ENCODE measurements at places on chromosomes 5 and 9.

- no peak for DNase-seq
Measured at GRCh38 chr5:174300118-174300940, 254.8 kb downstream of the NSG2 start.

DNA sequence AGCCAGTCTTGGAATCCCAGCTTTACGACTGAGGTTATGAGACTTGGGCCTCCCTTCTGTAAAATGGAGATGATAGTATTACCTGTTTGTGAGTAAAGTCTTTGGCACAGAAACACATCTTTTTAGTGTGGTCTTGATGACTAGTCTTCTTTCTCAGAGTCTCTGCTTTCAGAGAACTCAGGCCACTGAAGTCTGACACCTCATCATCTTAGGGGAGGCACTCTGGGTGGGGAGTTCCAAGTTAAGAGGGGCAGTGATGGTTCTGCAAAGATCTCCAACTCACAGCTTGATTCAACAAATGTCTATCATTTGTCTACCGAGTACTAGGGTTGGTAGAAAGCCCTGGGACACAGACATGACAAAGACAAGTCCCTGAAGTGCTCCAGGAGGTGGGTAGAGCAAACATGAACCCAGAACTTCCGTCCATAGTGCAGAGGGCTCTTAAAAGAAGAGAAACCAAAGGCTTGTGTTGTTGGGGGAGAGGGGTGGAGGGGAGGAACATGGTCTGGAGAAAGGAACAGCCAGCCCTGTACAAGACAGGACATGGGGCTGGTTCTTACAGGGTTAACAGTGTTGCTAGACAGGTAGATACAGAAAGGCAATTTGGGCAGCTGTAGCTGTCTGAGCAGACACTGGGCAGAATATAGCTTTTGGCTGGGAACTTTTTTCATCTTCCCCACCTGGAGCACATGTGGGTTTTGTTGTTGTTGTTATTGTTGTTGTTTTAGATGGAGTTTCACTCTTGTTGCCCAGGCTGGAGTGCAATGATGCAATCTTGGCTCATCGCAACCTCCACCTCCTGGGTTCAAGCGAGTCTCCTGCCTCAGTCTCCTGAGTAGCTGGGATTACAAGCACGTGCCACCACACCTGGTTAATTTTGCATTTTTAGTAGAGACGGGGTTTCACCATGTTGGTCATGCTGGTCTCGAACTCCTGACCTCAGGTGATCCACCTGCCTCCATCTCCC is 2.6 kb upstream of the CD14 start:
- no peak for DNase-seq

- no peak for DNase-seq
Measured at GRCh38 chr9:128421482-128421996, 882 bp downstream of the CERCAM start.

DNA sequence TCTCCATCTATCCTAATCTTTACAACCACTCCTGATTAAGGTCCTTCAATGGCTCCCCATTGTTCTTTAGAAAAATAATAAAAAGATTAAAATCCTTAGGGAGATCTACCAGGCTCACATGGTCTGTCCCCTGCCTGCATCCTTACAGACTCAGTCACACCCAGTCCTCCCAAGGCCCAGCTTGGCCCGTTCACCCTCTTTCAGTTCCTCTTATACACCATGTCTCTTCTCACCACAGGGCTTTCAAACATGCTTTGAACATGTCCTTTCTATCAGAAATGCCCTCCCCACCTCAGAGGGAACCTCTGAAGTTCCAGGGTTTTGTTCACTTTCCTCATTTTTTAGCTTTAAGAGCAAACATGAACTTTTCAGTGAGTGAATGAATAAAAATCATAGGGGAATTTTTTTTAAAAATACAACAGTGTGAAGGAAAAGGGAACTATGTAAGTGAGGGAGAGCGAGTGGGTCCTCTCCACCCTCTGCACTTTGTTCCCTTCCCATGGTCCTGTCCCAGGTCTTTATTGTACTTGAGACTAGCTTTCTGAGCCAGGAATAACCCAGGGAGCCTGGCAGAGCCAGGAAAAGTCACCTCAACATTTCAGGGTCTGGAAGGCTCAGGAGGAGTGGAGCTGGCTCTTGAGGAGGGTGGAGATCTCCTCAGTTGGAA is 55.3 kb downstream of the TRPC7 start:
- no peak for DNase-seq

GRCh38 chr5:132180134-132180745 is 47.4 kb downstream of the P4HA2 start:
- DNase-seq, result no peak

DNA sequence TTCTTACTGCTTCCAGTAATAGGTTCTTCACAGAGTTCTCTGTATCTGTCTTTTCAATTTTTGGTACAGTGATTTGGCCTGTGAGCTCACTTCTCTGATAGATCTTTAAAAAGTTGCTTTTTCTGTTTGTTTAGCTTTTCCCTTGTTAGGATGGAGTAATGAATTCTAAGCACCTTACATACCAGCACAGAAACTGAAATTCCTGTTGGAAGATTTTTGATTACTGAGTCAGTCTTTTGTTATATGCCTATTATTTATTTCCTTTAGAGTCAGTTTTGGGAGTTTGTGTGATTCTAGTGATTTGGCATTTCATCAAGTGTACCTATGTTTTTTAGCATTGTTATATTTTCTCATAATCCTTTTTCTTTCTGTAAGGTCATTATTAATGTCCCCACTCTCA is 37.6 kb upstream of the IPPK start:
- DNase-seq, result no peak

DNA sequence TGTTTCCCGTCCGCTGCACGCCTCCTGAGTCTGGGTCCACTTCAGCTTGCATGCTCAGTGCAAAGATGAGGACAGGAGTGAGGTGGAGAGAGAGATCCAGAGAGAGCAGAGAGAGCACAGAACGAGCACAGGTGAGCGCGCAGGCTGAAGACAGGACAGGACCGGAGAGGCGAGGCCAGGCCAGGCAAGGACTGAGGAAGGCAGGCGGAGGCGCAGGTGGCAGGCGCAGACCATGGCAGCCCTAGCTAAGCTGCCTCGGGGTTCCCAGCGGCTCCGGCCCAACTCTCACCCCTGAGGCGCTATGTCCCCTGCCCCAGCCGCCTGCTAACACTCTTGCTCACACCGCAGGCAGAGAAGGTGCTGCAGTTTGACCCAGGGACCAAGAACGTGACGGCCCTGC is 9.7 kb downstream of the GRIN1 start:
- DNase-seq, result no peak

- DNase-seq, result no peak
Measured at GRCh38 chr5:34519489-34520220, 136.5 kb upstream of the RAI14 start.

GRCh38 chr5:14166437-14166836 is 23.3 kb downstream of the TRIO start:
- no peak for DNase-seq

- no peak for DNase-seq
Measured at GRCh38 chr9:69215774-69216485, 41.9 kb downstream of the TJP2 start.

- no peak for DNase-seq
Measured at GRCh38 chr9:112059145-112059965, 115.7 kb downstream of the SUSD1 start.

GRCh38 chr9:109923471-109923760 is 143.4 kb downstream of the PALM2AKAP2 start:
- DNase-seq, result no peak

- DNase-seq, result no peak
Measured at GRCh38 chr5:149583394-149583793, 2.1 kb downstream of the ARHGEF37 start.

DNA sequence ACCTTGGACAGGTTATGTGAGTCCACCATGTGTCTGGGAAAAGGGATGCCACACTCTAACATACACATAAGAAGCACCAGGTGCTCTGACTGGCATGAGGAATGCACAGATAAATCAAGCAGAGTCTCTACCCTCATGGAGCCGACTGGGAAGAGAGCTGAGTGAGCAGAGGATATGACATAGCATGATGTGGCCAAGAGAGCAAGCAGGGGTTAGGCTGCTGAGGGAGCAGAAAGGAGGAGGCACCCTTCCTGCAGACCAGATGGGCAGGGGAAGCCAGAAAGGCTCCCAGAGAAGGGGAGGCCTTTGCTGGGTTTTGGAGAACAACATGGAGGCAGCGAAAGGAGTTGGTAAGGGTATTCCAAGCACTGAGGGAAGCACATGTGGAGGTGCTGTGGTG is 223.1 kb downstream of the GNA14 start:
- no peak for DNase-seq

- no peak for DNase-seq
Measured at GRCh38 chr5:16467363-16468219, 2.0 kb upstream of the ZNF622 start.

DNA sequence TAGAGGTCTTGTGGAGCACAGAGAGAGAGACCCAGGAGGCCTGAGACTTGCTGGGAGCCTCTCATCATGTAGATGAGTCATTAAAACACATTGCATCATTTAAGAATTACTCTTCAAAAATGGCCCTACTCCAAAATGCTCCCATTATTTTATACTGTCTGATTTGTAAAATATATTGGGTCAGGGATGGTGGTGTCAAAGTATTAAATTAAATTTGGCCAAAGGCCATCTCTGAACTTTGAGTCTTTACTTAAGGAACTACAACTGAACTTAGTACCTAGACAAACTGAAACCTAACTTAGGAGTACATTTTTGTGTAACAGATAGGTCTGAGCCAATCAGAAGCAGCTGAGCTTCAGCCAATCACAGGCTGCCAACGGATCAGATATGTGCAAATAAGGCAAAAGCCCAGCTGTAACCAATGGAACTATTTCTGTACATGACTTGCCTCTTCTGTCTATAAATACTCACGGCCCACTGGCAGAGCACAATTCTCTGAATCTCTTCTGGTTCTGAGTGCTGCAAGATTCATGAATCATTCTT is 657.2 kb downstream of the TLE1 start:
- no peak for DNase-seq

DNA sequence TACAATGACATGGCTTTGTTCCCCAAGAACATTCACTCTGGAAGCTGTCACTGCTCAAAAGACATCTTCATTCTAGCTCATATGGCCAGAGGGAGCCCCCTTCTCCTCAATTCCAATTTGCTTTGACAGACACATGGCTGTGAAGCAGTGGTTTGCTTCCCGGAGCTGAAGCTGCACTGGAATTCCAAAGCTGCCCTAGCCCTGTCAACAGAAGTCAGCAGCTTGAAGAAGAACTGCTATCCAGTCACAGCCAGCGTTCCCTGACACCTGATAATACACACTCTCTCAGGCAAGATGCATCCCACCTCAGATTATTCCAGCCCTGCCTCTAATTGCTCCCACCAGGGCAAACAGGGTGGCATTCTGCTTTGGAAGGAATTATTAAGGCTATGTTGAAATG is 93.7 kb downstream of the SEMA5A start:
- no peak for DNase-seq

DNA sequence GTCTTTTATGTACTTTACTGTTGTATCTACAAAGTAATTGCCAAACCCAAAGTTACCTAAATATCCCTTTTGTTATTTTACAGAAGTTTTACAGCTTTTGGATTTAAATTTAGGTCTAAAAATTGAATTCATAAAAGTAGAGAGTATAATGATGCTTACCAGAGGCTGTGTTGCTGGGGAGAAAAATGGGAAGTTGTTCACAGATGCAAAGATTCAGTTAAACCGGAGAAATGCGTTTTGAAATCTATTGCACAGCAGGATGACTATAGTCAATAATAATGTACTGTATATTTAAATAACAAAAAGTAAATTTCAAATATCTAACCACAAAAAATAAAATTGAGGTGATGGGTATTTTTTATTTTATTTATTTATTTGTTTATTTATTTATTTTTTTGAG is 2.6 kb upstream of the ANKRD18A start:
- DNase-seq, result no peak

DNA sequence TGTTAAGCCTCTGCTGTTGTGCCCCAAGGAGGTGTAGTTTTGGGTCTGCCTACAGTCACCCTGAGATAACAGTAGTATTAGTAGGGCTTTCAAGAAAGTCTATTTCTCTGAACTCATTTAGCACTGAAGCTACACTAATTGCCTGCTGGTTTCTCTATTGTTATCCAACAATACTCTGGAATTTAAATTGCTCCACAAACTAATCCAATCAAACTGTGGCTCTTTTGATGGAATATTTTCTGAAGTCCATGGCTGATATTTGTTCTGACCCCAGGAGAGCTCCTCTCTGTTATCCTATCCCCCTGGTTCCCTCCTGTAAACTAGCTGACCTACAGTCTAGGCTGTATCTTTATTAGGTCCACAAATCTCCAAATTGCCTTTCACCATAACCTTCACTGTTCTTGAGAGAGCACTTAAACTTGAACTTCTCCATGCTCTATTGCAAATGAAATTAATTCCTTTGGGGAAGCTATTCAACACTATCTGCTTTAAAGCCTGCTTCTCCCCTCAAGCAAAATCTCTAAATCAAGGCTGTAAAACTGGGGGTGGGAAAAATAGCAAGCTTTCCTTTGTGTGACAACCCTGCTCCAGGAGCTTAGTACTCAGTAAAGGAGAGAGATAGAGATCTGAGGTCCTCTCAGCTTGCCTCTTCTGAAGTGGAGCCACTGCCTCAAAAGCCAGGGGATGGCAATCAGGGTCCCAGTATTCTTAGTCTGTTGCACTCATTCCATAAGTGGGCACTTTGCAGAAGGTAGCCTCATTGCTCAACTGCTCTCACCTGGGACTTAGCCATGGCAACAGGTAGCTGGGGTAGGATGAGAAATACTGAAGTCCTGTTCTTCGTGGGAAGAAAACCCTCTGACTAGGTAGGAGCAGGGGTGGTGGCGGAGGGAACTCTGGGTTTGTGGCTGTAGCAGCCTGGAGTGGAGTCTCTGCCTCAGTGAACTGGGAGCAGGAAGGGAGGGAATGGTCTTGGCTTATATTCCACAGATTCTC is 110.9 kb downstream of the MACIR start:
- no peak for DNase-seq

DNA sequence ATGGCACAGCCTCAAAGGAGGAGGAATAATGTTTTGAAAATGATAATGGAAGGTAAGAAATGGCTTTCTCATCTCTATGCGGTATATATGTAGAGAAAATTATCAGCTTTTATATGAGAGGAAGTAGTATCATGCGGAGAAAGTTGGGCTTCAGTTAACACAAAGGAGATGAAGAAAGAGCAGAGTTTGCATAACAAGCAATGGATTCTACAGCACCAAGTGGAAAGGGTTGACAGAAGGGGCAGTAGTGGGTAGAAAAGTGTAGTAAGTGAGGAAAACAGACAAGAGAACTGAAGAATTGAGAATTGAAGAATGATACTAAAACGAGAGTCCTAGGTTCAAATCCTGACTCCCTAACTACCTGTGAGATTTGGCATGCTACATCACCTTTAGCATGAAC is 51.0 kb downstream of the GNG10 start:
- DNase-seq, result no peak

- no peak for DNase-seq
Measured at GRCh38 chr5:10233505-10233904, 16.2 kb downstream of the ATPSCKMT start.

DNA sequence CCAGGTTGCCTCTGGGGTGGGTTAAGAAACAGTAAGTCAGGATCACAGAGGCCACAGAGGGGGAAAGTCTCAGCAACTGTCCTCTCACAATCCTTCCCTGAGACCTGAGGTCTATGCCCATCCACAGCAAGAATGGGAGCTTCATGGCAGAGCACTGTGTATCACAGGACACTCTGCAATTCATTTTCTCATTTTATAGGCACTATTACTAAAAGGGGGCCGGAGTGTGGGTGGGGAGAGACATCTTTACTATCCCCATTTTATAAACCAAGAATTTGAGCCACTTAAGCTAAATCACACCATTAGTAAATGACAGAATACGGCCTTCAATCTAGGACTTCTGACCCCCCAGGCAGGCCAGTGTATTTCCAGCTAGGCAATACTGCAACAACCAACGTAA is 79.9 kb downstream of the LHFPL2 start:
- no peak for DNase-seq

- DNase-seq, result no peak
Measured at GRCh38 chr5:127943061-127943371, 140.6 kb upstream of the SLC12A2 start.

- no peak for DNase-seq
Measured at GRCh38 chr5:143208365-143208641, 195.2 kb downstream of the NR3C1 start.
